ENCODE measurements at places on chromosomes 7 and 10.

DNA sequence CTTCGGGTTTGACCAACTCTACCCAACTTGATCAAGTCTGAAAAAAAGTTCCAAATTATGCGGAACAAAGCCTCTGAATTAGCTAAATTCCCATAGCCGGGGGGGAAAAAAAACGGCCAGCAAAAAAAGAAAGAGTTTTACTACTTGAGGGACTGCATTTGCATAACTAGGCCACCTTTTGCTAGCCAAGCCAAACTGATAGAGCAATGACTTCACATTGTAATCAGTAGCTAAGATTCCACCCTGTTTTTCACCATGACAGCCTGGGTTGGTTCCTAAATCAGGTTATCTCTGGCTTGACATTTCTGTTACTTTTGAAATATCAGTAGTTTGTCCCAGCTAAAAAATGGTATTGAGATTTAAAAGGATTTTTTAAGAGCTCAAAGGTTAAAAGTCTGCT lies 31.4 kb upstream of the CREB3L2 start:
- DNase-seq, result no peak

- DNase-seq, result peak; percentile 49
Measured at GRCh38 chr10:121157998-121158397, 306.8 kb downstream of the WDR11 start.

- DNase-seq, result no peak
Measured at GRCh38 chr10:110409488-110409887, 88.2 kb upstream of the DUSP5 start.

GRCh38 chr7:101945034-101945758 lies 127.8 kb downstream of the CUX1 start:
- DNase-seq, result no peak

DNA sequence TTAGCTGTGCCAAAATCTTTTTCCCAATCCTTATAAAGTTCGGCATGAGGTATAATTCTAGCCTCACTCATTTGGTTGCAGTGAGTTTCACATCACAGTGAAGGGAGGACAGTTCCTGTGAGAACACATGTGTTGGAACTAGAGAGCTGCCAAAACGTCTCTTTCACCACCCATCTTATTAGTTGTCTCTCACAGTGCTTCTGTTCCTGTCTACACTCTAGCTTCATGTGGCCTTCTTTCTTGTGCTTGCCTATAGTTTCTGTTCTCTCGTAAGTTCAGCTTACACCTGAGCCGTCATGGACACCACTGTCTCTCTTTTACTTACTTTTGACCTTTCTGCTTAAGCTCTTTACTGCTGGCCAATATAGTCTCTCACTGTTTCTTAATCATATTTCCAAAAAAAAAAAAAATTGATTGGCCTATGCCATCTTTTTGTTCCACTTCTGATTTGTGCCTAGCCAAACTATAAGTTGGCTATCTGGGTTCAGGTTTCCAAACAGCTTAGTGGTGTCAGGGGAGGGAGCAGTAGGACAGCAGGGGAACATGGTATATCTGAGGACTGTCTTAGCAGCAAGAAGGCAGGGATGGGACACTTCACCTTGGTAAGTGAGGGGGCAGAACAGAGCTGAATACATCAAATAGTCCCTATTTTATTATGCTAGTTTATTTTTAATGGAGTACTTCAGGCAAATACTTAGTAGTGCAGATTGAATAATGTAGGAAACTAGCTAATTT lies 38.0 kb downstream of the ZNRF2 start:
- no peak for DNase-seq

DNA sequence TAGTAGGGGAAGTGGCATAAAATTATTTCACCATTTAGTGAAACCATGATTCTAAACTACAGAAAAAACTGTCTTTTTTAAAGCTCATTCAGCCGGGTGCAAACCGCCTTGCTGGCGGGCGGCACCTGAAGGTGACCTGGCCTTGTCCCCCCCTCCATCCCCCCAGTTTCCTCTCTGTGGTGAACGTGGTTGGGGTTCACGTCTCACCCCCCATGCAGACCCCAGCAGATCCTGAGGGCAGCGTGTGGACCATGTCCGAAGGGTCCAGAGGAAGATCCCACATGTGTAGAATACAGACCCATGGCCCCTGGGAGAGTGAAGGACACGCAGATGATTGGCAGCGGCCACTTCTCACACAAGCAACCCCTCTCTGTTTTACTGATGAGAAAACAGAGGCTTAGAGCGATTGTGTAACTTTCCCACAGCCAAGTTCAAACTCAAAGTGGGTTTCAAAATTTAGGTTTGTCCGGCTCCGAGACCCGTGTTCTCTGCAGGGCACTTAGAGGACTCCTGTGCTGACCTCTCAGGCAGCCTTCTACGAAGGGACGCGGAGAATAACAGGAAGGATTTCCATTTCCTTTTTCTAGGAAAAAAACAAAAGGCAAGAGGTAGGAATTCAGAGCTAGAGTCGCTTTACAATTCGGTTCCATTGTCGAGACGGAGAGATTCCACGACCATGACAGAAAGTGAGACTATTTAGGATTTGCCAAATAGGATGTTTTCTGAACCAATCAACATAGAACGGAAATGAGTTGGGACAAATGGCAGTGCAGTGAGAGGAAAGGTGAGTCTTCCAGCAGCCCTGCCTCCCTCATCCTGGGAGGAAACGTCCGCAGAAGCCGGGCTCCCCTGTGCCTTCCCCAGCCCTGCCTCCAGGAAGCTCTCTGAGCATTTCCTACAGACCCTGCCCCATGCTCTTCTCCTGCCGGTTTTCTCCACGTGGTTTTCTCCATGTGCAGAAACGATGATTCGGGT lies 67.6 kb upstream of the PITRM1 start:
- DNase-seq, result no peak

DNA sequence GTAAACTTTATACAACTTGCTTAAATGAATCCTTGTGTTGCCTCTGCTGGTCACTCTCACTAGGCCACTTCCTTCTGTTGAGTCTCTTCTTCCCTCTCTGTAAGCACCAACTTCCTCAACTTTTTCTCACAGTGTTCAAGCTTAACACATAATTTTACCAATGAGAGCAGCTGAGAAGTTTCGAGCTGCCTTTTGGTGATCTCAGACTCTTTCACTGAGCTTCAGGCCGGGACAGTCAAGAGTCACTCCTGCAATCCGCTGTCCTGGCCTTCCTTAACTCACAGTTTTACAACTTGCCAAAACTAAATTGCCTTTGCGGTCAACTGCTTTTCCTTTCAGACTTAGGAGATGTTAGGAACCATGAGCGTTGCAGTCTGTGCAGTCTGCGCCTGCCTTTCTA lies 47.4 kb downstream of the PRPF18 start:
- peak; percentile 62 for DNase-seq

DNA sequence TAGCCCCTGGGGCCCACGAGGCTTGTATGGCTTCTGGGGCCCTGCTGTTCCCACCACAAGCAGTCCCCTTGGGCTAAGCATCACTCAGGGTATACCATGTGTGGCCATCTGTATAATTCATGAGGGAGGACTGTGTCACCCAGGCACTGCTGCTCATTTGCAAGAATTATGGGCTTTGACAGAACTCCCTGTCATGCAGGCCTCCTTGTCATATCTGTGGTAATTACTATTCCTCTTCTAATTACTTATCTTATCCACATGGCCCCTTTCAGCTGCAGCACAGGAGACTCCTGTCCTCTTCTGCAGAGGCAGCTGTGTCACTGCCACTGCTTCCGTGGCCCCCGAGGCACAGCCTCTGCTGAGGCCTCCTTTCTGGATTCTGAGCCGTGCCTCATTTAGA lies 46.3 kb downstream of the LRMDA start:
- no peak for DNase-seq

GRCh38 chr7:106331441-106332175 lies 46.8 kb upstream of the NAMPT start:
- DNase-seq, result no peak

DNA sequence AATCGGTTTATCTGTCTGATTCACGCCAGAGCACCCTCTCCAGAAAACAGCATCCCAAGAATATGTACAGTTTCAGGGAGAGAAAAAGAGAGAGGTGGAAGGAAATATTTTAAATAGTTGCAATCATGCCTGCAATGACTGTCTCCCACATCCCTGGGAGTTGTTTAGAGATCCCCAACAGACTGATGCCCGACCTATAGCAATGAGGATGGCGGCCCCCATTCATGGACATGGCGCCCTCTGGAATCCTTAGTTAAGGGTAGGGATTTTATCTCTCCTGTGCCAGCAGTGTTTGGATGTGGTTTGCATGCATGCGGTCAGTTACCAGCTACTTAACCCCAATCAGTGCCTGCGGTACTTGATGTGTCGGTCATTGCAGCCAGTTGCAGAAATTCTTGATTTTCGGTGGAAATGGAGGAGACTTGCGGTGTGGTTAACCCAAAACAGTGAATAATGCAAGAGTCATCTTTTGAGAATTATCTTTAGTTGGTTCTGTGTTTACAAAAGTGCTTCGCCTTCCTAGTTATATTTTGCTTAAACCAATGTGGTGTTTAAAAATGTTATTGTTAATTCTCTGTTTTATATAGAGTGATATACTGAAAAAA lies 186.0 kb upstream of the TCF7L2 start:
- DNase-seq, result no peak

DNA sequence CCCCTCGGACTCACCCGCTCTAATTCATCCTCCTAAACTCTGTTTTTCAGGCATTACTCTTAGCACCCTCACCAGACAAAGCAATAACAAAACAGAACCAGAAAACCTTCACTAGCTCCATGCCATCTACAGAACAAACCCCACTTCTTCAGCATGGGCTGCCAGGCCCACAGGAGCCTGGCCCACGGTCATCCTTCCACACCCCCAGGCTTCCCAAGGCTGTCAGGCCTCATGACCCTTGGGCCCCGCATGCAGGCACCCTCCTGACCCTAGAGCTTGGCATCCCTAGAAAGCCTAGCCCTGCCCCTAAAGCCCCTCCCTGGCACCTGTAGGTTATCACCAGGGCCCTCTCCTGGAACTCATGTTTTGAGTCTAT lies 59.6 kb downstream of the PRKAG2 start:
- no peak for DNase-seq

DNA sequence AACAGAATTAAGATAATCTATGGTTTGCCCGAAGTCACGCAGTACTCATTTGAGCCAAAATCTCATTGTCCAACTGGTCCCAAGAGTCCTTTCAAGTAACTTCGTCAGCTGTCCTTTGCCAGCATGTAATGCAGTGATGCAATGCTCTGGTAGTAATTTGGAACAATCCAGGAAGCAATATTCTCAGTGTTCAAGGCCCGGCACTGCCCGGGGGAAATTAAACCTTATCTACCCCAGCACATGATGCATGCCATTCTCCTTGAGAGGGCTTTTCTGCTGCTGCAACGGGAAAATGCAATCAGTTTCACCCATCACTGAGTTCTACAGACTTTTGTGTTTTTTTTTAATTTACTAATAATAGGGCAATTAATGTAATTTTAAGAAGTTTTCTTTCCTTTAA lies 77.6 kb upstream of the NME8 start:
- no peak for DNase-seq

DNA sequence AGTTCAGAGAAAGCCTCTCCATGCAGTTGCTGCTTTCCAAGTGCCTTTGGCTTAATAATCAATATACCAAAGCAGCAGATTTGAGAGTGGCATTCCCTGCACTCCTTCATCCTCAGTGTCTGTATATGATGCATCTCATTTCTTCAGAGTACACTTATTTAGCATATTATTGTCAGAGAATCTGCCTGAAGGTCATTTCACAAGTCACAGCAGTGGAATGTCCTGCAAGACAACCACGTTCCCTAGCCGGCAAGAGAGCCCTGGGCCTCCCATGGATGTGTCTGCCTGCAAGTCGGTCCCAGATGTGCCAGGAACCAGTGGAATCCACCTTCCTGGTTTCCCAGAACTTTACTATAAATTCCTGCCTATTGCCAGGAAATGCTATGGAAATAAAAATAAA lies 289.4 kb upstream of the IGFBP3 start:
- DNase-seq, result no peak

- no peak for DNase-seq
Measured at GRCh38 chr10:74071157-74071556, 73.2 kb downstream of the VCL start.

DNA sequence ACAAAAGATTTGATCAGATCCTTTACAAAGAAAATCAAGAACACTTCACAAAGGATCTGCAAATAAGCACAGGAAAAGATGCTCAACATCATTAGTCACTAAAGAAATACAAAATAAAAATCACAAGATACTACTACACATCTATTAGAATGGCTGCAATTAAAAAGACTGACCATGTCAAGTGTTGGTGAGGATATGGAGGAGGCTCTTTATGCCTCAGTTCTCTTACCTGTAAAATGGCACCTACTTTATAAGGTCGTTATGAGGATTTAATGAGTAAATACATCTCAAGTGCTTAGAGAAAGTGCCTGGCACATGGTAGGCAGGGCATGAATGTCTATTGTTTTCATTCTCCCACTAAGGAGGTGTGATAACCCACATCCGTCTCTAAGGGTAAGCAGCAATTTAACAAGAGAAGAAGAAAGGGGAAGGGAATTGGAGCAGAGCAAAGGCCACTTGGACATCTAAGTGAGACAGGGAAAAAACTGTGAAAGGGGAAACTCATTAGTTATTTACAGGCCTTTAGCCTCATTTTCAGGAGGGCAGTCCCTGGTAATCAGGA lies 157.5 kb upstream of the NFE2L3 start:
- no peak for DNase-seq

DNA sequence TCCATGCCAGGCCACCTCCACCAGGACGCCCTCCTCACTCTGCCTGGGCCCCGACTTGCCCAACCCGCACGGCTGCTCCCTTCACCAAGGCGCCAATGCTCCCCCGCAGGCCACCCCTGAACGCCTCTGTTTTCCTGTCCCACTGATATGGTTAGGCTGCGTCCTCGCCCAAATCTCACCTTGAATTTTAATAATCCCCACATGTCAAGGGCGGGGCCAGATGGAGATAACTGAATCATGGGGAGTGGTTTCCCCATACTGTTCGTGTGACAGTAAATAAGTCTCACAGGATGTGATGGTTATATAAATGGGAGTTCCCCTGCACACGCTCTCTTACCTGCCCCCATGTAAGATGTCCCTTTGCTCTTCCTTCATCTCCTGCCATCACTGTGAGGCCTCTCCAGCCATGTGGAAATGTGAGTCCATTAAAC lies 29.8 kb downstream of the RSU1 start:
- no peak for DNase-seq

DNA sequence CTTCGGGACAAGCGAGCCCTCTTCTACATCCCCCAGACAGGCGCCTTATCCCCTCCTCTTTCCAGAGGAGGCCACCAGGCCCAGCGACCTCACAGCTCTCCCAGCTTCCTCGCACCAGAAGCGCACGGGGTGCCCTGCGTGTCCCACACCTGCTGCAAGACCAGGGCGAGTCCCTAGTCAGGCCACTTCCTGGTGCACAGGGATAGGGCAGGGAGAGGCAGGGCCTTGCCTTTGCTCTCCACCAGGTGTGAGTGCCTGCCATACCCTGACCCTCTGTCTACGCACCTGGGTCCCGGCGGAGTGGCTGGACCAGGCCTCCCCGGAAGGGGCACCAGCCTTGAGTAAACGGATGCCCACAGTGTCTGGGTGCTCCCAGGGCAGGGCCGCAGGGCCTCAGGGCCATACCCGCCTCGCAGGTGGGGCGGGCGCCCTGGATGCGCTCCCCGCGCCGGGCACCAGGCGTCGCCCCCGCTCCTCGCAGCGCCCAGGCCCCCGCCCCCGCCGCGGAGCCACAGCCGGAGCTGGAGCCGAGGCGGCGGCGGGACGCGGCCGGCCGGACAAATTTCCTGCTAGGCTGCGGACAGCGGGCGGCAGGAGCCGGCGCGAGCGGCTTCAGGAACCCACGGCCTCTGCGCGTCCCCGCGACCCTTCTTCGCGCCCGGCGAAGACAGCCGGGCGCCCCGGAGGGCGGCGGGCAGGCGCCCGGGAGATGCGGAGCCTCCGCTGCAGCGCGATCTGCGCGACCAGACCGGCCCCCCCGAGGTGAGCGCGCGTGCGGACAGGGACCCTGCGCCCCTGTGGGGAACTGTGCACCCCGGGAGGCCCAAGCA lies at the start of gene PTPRE:
Gene PTPRE (plus strand): TSS at position 556 of the 830 bp plus-strand sequence. CDS start 133,779 bp downstream, outside the sequence.
- DNase-seq, result peak; percentile 90

GRCh38 chr10:22816298-22816653 lies 101.9 kb upstream of the PIP4K2A start:
- no peak for DNase-seq
